ENCODE measurements at places on chromosomes 12 and 14. TPM values are rescaled to one million over a fixed set of nuclear protein-coding genes. Genes with fewer than 3 reads are reported as not detected.

DNA sequence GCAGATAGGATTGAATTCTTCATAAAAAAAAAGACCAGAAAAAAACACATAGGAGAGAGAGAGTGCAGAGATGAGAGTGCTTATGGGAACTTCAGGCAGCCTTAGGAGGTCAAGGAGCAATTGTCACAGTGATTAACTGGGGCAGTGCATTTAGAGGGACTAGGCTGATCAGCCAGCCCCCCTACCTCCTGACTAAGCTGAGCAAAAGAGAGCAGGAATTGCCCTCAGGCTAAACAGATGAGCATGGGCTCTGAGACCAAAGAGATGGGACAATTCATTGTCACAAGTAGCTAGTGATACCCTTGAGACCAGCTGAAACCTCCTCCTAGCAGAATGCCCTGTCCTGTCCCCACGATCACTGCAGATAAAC is 124.0 kb downstream of the BTG1 start:
- DNase-seq, result no peak
- no peak overlapping the region for H3K27ac ChIP-seq
- peaks cover 22% of the 10 kb centered on the region for H3K4me1 ChIP-seq
- peaks cover 3% of the 10 kb centered on the region for H3K36me3 ChIP-seq
- no peaks in the 10 kb centered on the region for H3K27me3 ChIP-seq

The RAB21 gene
- 81.7 TPM for total RNA-seq

The MIS18BP1 gene
- total RNA-seq, result 81.9 TPM

DNA sequence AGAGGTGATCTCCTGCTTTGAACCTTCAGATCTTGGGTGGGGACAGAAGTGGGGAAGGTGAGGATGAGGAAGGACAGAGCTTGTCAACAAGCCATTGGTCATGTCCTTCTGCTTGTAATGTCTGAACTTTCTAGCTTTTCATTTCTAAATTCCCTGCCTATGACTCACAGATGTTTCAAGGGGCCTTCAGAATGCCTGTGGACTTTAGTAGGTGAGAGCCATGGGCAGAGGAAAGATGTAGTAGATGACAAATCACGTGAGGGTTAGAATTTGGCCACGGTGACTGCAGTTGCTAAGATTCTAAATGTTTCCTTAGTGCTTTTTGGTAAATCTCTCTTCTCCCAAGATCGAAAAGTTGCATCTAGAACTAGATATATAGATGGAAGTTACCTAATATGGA is 18.7 kb upstream of the CREBL2 start:
- peaks cover 11% of the 10 kb centered on the region for H3K27me3 ChIP-seq
- H3K4me1 ChIP-seq, result peaks cover 5% of the 10 kb centered on the region
- DNase-seq, result no peak
- H3K27ac ChIP-seq, result no peak overlapping the region
- H3K36me3 ChIP-seq, result no peaks in the 10 kb centered on the region

DNA sequence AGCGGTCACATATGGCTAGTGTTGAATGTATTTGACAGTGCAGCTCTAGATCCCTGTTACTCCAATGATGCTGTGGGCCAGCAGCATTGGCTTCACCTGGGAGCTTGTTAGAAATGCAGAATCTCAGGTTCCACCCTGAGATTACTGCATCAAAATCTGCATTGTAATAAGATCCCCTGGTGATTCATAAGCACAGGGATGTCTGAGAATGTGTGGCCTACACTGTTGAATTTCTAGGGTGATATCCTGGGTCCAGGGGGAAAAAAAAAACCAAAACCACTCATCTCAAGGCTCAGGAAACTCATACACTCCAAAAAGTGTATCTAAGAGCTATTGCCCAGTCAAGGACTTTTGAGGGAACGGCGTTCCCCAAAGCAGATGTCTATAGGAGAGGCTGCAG is 196.8 kb downstream of the PPM1H start:
- no peak overlapping the region for H3K4me3 ChIP-seq
- no peak for DNase-seq
- no peaks in the 10 kb centered on the region for H3K27me3 ChIP-seq
- no peaks in the 10 kb centered on the region for H3K36me3 ChIP-seq
- H3K4me1 ChIP-seq, result peaks cover under 1% of the 10 kb centered on the region

DNA sequence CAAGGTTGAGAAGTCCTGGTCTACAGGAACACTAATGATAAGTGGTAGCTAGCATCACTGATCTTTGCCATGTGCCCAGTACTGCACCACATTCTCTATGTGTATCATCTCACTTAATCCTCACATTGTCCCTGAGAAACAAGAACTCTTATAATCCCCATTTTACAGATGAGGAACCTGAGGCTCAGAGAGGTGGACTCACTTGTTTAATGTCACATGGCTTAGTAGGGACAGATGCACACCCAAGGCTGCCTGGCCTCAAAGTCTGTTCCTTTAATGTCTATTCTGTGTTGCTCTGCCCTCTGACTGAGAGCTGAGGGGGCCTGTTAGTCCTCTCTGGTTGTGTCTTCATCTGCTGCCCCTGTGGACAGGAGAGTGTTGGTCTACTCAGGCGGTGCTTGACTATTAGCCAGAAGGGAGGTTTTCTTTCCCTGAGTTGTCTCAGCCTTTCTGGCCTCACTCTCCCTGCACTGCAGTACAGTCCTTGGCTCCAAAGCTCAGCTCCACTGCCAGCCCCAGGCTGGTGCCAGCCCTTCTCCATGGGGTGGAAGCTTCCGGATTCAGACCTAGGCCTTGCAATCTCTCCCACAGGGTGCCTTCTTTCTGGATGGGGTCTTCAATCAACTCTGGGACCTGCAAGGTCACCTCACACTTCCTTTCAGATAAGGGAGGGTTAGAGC is 4.9 kb upstream of the DYNLL1 start:
- no peak overlapping the region for H3K4me3 ChIP-seq
- H3K4me1 ChIP-seq, result peaks cover 11% of the 10 kb centered on the region
- no peaks in the 10 kb centered on the region for H3K27me3 ChIP-seq
- H3K36me3 ChIP-seq, result no peaks in the 10 kb centered on the region
- no peak for DNase-seq
